NCI-H510A treated with DMSO at 0.1 percent for 48 hours (cell line): ENCODE measurements at places on chromosomes 16 and 17.

DNA sequence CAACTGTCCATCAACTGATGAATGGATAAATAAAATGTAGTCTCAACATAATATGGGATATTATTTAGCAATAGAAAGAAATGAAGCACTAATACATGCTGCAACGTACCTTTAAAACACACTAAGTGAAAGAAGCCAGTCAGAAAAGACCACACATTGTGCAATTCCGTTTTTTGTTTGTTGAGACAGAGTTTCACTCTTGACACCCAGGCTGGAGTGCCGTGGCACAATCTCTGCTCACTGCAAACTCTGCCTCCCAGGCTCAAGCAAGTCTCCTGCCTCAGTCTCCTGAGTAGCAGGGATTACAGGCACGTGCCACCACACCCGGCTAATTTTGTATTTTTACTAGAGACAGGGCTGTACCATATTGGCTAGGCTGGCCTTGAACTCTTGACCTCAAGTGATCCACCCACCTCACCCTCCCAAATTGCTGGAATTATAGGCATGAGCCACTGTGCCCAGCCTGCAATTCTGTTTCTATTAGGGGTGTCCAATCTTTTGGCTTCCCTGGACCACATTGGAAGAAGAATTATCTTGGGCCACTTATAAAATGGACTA, 40.1 kb downstream of the SCNN1B start:
- no peak for DNase-seq

- DNase-seq: peak; percentile 61
These were observed 43.4 kb downstream of the ADCY7 start for GRCh38 chr16:50309527-50310307.

DNA sequence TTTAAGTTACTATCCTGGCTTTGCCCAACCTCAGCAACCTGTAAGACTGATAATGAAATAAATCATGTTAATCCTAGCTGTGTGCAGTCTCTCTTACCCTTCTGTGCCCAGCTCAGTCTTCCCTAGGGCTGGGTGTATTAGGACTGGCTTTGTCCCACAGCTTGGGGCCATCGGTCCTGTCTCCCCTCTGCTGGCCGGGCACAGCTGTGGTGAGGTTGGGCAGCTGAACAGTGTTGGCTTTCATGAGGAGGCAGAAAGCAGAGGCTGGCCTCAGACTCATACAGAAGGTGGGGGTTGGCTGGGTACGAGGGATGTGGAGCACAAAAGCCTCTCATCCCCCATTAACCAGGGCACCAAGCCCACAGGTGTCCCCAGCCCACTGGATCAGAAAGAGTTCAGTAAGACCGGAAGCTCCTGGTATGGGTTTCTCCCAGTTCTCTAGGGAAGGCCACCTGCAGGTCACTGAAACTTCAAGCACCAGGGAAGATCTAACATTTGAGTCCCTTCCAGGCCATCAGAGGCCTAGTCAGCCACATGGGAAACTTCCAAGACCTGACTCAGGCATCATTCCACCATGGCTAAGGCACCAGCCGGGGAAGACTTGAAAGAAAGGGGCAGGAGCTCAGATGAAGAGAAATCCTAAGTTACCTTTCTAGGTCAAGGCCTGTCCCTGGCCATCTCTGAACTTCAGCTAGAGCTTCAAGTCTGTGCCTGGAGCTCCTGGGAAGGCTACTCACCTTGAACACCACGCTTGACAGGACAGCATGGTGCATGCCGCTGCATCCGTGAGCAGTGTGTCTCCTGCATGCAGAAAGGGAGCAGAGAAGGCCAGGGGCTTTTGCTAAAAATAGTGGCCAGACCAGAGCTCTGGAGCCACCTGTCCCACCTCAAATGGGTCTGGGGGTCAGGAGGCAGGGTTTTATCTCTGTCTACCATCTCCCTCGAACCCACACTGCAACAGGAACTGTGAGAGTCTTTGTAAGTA, 8.8 kb downstream of the CNP start:
- DNase-seq: no peak

DNA sequence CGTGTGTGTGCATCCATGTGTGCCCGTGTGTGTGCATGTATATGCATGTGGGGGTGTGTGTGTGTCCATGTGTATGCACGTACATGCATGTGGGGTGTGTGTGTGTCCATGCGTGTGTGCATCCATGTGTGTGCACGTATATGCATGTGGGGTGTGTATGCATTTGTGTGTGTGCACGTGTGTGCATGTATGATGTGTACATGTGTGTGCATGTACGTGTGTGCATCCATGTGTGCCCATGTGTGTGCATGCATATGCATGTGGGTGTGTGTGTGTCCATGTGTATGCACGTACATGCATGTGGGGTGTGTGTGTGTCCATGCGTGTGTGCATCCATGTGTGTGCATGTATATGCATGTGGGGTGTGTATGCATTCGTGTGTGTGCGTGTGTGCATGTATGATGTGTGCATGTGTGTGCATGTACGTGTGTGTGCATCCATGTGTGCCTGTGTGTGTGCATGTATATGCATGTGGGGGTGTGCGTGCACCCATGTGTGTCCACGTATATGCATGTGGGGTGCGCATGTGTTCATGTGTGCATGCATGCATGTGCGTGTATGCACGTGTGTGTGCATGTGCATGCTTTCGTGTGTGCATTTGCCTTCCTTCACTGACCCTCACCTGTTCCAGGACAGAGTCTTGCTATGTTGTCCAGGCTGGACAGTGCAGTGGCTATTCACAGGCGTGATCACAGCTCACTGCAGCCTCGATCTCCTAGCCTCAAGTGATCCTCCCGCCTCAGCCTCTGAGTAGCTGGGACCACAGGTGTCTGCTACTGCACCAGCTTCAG, 129.6 kb upstream of the TNRC6C start:
- no peak for DNase-seq

DNA sequence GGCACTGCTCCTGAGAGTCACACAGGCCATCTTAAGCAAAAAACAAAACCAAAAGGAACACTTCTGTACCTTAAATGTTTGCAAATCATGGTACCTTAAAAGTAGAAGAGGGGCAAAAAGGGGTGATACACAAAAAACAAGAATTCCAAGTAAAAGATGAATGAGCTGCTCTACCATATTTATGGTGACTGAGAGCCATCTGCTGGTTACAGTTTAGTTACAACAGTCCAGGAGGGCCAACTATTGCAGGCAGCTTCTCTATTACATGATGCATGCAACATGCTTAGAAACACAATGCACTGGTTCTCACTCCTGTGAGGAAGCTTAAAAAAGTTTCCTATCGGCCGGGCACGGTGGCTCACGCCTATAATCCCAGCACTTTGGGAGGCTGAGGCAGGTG, 53.5 kb downstream of the STX8 start:
- peak; percentile 15 for DNase-seq

GRCh38 chr17:5127910-5128309, 12.1 kb downstream of the USP6 start:
- DNase-seq: no peak

- no peak for DNase-seq
These were observed 19.8 kb upstream of the PIK3R6 start for GRCh38 chr17:8887301-8887700.

GRCh38 chr16:87702325-87702811, 63.4 kb downstream of the KLHDC4 start:
- DNase-seq: no peak

- DNase-seq: no peak
These were observed 6.0 kb upstream of the CDR2L start for GRCh38 chr17:74981318-74981978.

GRCh38 chr16:85641776-85642176, 28.7 kb downstream of the GSE1 start:
- DNase-seq: no peak

DNA sequence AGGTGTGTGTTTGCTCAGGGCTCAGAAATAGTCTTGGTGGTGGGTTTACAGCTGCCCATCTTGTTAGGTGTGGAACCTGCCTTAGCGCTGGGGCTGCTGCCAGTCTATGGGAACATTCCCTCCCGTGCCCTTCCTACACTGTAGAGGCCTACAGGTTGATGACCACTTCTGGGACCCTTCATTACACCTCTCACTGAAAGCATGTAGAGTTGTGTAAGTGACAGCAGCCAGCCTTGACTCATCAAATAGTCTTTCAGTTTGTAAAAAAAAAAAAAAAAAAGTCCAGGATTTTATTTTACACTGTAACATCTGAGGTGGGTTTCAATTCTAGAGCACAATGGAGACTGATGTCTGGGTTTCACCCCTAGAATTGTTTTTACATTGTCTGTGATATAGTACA, 193.9 kb downstream of the SPECC1 start:
- no peak for DNase-seq

GRCh38 chr16:19861811-19862327, 22.8 kb downstream of the GPRC5B start:
- no peak for DNase-seq

DNA sequence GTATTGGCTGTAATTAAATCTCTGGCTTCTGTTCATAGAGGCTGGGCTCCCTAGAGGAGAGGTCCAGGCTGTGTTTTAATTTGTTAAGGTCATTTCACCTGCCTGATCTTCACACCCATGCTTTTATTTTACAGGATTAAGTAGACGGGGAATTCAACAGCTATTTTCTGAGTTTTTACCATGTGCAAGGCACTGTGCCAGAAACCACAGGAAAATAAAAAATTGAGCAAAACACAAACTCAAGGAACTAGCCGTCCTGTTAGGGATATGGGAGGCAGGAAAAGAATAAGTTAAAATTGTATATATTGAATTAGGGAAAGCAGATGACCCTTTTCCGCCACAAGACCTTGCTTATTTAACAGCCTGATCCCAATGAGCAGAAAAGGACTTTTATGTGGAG, 29.1 kb downstream of the HS3ST3A1 start:
- DNase-seq: no peak

- no peak for DNase-seq
These were observed 5.5 kb downstream of the TRAF7 start for GRCh38 chr16:2160915-2161551.

DNA sequence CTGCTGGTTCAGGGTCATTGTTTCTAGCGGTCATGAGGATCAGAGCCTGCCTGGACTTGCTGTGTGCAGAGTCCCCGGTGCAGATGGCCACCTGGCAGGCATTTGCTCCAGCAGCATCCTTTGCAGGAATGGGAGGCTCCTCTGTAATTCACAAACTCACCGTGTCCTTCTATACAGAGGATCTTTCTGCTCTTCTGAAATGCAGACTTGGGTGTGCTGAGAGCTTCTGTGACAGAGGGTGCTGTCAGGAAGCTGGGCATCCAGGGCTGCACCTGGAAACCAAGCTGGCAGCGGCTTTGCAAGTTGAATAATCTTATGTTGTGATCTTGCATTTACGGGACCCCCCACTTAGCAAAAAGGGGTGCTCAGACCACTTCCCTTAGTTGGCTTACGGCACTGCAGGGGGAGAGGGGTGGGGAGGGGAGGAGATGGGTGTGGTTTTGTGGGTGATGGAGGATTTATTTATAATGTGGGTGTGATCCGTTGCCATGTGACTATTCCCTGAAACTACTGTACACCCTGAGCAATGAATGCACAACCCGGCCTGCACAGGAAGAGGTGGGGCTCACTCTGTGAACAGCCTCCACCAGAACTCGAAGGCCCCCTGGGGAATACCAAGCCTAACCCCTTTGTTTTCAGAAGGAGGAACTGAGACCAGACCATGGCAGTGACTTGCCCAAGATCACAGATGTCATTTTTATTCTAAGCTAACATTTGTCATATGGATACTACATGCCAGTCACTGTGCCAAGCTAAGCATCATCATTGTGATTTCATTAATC, 178.3 kb downstream of the PRKCB start:
- DNase-seq: no peak

DNA sequence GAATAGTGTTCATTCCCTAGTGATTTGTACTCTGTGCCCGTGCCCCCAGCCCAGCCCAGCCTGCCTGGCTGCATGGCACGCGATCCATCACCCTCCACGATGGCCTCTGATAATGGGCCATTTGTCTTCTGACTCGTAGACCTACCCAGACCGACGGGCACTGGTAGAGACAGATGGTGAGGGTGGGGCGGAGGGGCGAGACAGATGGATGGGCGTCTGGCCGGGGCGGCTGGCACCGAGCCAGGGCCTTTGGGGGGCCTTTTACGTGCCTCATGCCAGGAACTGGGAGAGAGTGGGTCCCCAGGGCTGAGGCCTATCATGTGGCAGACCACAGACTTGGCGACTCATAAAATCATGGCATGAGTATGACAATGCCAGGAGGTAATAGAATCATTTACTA, 25.4 kb downstream of the CRHR1 start:
- no peak for DNase-seq

GRCh38 chr17:59315866-59316265, 15.6 kb upstream of the YPEL2 start:
- no peak for DNase-seq

DNA sequence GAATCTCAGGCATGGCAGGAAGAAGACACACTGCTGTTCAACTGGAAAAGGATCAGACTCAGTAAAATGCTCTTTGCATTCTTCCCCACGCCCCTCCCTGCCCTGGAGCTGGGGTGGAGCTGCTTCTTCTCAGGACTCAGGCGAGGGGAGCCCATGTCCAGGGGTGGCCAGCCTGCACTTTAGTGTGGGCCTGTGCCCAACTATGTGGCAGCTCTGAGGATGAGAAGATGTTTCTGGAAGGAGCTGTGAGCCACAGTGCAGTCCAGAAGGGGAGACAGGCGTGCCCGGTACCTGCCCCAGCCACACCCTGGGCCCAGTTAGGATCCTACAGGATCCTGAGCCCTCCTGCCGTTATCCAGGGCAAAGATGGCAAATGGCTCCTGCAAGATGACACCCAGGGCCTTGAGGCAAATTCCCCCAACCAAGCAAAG, 120.3 kb downstream of the ANKRD11 start:
- no peak for DNase-seq

- DNase-seq: no peak
These were observed 8.5 kb downstream of the SLFN12 start for GRCh38 chr17:35423761-35424160.

DNA sequence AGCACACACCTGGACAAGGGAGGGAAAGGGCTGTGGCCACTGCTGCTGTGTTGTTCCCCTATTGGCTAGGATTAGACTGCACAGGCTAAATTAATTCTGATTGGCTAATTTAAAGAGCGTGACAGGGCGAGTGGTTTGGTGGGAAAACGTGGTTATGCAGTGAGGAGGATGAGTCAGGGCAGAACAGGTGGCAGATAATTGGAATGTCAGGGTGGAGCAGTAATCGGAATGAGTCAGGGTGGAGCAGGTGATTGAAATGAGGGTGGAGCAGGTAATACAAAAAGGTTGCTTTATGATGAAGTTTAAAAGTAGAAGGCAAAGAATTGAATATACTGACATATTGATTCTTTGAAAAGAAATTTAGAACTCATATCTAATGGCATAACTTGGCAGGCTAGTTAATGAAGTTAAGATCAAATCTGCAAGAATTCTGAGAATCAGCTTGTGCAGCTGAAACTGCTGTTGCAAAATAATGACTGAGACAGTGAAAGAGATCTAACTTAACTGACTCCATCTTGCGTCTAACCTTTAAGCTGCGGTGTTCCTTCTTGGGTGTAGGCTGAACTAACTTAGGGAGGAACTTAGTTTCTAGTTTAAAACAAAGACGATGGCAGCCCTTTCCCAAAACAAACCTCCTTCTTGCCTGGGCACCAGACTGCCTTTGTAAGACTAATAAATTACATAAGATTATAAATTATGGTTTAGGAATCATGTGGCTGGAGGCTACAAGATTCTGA, 174.3 kb downstream of the UTP18 start:
- DNase-seq: no peak

- no peak for DNase-seq
These were observed 1384.9 kb downstream of the CDH8 start for GRCh38 chr16:60651346-60651745.

GRCh38 chr16:27246439-27246838, 22.1 kb downstream of the NSMCE1 start:
- DNase-seq: no peak

GRCh38 chr17:56694825-56695224, 101.3 kb downstream of the NOG start:
- DNase-seq: no peak
